NCI-H526 treated with DMSO at 0.1 percent for 48 hours (cell line): ENCODE measurements at places on chromosomes 5 and 9.

DNA sequence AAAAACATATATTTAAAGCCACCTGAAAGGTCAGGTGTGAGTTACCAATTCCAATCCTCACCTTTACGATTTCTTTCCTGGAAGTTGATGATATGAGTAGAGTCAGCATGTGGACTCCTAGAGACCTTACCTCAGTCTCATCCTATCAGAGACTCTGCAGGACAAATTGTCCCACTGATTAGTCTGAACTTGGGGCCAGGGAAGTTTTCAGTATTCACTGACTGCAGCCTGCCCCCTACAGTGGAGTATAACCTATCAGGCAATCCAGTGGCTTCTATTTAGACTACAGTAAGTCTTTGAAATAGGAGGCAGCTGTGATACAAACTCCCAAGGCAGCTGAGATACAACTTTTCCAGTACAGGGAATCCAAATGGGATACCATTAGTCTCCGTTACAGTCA, 449.4 kb upstream of the CDH10 start:
- DNase-seq = no peak

DNA sequence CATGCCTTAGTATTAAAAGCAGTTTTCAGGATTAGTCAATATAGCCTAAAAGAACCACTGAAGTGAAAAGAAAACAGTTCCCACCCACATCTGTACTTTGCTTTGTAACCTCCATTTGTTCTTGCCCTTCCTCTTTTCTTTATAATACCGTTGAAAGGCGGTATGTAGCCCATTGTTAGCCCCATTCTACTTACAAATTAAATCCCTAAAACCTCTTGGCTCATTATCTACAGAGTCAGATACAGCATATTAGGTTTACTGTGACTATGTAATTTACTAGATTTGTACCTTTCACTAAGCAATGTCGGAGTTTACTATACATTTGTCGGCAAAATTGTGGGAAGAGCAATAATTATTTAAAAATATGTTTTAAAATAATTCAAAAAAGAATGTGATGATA, 17.3 kb downstream of the ALDH1A1 start:
- DNase-seq = no peak

GRCh38 chr5:37710965-37711364, 128.9 kb downstream of the GDNF start:
- DNase-seq = no peak

GRCh38 chr9:17402309-17402708, 176.6 kb upstream of the SH3GL2 start:
- no peak for DNase-seq

DNA sequence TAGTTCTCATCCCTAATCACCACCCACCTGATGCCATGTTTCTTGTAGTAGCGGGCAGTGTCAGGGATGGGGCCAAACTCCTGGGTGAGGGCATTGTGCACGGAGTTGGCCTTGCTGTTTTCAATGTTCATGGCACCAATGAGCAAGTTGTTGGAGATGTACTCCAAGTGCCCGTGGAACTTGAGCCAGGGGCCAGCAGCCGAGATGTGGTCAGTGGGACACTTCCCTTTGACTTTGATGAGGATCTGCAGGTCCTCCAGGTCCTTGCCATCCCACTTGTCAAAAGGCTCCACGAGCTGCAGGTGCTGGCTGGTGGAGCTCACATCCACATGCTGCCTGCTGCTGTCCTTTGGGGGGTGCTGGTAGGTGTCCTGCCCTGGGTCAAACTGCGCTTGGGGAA, 162.2 kb upstream of the SV2C start:
- DNase-seq = no peak

DNA sequence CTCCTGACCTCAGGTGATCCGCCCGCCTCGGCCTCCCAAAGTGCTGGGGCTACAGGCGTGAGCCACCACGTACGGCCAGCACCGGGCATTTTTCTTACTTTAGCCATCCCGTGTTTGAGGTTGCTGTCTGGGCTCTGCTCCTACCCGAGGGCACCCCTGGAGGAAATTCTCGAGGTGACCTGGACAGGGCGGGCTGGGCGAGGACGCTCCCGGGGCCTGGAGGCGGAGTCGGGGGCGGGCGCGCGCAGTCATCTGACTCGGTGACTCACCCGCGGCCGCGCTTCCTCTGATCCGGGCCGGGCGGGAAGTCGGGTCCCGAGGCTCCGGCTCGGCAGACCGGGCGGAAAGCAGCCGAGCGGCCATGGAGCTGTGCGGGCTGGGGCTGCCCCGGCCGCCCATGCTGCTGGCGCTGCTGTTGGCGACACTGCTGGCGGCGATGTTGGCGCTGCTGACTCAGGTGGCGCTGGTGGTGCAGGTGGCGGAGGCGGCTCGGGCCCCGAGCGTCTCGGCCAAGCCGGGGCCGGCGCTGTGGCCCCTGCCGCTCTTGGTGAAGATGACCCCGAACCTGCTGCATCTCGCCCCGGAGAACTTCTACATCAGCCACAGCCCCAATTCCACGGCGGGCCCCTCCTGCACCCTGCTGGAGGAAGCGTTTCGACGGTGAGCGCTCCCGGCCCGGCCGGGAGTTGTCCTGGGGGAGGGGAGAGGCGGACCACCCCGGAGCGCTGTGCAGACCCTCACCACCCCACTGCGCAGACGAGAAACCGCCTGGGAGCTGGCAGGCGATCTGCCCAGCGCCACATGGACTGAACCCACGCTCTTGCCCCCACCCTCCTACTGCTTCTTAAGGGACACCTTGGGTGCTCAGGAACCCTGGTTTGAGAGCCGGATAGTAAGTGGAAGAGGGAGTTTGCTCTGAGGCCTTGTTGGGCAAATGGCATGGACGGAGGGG, at the start of gene HEXB:
HEXB (plus strand) TSS at position 334 of the 952 bp plus-strand sequence; CDS start at position 362, 28 bp downstream.
- DNase-seq = peak; percentile 33

- DNase-seq = no peak
Measured at GRCh38 chr5:177981296-177982071, 14.6 kb downstream of the PROP1 start.

GRCh38 chr9:21710548-21711191, 91.8 kb upstream of the MTAP start:
- no peak for DNase-seq

DNA sequence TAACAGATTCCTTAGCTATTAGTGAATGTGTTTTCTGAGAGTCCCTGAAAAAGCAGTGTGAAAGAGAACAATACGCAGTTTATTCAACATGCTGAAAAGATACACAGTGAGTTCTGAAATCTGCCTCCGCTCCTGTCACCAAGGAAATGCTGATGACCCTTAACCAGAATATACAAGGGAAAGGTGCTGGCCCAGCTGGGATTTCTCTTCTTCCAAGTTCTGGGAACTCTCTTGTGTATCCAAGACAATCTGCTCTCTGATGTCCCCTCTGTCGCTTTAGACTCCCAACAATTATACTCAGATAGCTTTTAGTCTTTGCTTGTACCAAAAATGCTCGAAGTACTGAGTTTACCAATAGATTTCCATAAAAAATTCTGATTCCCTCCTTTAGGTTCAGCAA, 214.9 kb downstream of the TMEM167A start:
- DNase-seq = no peak

DNA sequence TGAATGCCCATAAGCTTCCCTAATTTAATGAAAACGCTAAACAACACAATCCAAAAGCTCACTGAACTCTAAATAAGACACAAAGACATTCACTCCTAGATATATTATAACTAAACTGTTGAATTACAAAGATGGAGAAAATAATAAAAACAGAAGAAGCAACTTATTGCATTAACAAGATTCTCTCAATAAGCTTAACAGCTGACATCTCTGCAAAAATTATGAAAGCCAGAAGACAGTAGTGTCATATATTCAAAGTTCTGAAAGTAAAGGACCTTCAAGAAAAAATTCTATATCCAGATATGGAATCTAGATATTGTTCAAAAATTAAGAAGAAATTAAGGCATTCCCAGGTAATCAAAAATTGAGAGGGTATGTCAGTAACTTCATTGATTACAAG, 957.8 kb upstream of the TYRP1 start:
- DNase-seq = no peak

DNA sequence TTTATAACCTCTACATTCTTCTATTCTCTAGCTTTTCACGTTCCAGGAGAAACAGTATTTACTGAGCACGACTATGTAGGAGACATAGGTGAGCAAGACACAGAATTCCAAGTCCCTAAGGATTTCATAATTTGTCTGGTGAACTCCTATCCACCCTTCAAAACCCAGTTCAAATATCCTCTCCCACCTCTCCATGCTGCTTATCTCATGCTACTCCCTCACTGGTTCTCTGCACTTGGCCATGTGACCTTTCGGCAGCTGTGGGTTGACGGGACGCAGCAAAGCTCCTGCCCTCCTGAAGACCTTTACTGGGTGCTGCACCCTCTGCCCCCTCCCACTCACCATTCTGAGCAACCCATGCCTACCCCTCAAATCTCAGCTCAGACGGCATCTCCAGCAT, 173.2 kb downstream of the RGS3 start:
- no peak for DNase-seq

GRCh38 chr5:3740546-3741373, 145.1 kb downstream of the IRX1 start:
- DNase-seq = no peak

- DNase-seq = no peak
Measured at GRCh38 chr9:81825846-81826516, 102.2 kb upstream of the SPATA31D4 start.

DNA sequence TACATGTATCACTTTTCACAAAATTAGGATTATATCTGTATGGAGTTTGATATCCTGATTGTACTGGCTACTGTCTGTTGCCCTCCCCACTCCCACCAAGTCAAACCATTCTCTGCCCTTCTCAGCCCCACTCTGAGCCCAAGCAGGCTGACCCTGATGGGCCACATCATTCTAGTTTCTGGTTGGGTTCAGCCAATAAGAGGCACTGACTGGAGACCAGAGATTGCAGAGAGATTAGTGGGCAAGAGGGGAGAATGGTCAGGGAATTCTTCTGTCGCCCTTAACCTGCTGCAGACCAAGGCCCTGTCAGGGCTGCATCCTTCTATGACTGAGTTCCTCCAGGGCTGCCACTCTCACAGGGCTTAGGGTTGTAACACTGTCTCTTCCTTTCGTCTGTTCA, 2.7 kb downstream of the HSPB3 start:
- no peak for DNase-seq

- no peak for DNase-seq
Measured at GRCh38 chr9:83296123-83296522, 233.2 kb upstream of the RASEF start.

GRCh38 chr9:112295174-112295573, 38.2 kb downstream of the PTBP3 start:
- DNase-seq = no peak

DNA sequence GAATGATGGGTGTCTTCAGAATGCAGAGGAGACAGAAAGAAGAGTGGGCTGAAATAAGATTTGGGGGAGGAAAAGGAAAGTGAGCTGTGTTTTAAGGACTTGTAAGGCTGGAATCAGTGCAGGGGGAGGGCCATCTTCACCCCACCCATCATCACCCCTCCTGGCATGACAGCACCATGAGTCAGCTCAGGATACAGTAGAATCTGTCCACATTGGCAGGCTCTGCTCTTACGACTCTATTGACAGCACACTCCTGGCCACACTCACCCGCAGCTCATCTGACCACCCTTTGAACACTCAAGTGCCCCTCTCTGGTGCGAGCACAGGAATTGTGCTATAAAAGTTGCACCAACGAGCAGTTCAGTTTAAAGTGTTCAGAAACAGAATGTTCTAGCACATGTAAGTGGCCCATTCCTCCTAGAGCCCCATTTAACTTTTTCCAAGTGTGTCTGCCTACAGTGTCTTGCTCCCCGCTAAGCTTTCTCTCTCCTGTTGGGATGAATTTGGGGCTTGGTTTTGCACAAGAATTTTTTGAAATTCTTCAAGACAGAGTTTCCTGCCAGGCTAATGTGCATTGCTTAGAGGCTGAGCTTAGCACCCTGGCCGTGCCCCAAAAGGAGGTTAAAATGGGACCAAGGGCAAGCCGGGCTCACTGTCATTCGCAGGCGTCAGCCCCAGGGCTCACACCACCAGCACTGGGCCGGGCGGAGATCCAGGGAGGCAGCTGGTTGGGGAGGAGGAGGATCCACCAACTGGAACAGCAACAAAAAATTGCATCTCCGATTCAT, 12.0 kb downstream of the ADRA1B start:
- no peak for DNase-seq

GRCh38 chr5:141811287-141812155, 66.7 kb downstream of the PCDH1 start:
- DNase-seq = no peak

DNA sequence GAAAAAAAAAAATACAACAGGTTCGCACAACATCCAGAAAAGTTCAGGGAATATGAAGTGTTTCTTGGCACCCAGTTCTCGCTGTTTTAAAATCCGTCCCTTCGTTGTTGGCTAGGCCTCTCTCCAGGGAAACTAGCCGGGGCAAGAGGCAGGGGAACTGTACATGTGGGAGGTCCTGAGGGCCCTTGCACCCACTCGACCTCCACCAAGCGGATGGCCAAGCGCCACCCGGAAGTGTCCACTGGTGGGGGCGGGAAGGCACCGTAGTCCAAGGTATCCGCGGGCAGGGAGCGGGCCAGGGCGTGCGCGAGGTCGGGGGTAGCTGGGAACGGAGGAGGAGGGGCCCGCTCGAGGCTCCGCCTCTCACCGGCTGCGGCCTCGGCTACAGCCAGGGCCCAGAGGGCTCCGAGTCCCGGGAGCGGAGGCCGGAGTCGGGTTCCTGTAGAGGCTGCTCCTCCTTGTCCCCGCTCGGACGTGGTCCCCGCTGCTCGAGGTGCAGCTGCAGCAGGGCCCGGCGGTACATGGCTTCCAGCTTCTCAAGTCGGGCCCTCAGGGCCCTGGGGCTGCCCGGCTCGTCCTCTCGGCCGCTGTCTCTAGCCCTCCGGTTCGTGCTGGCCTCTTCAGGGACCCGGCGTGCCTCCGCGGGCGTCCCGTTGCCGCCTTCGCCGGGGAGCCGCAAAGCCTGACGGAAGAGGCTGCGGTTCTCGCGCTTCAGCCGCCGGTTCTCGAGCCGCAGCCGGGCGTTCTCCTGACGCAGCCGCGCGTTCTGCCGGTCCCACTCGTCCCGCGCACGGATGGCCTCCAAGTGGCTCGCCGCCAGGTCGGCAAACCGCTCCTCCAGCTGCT, 720 bp downstream of the TUSC1 start:
- peak; percentile 40 for DNase-seq

GRCh38 chr5:133992429-133993155, 12.2 kb downstream of the VDAC1 start:
- DNase-seq = no peak

DNA sequence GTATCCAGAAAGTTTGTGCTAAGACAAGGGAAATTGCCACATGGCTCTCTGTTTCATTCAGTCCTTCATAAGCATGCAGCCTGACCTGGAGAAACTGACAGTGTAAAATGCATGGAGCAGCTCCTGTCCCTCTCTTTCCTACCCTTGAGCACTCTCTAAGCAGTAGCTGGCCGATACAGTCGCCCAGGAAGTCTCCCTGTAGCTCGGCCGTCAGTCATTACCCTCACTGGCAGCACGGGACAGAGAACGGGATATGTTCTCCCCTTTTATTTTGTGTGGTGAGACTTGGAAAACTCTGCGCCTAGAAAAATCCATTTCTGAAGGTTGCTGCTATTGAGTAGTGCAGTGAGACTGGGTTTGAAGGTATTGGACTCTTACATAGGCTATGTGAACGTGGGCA, 56.8 kb upstream of the KCNMB1 start:
- DNase-seq = no peak

- DNase-seq = no peak
Measured at GRCh38 chr5:109563739-109564138, 126.0 kb upstream of the MAN2A1 start.
